Hindlimb muscle (tissue), 1 donor: ENCODE measurements at places on chromosomes 11 and 22. TPM values are rescaled to one million over a fixed set of nuclear protein-coding genes. Genes with fewer than 3 reads are reported as not detected.
A peak's percentile ranks its signal among the peaks of the same experiment; 100 is the strongest.

GRCh38 chr11:78080818-78081495 lies 1.3 kb upstream of the NDUFC2 start:
- DNase-seq = no peak

TREH gene
- polyA plus RNA-seq = 0.25 TPM

DNA sequence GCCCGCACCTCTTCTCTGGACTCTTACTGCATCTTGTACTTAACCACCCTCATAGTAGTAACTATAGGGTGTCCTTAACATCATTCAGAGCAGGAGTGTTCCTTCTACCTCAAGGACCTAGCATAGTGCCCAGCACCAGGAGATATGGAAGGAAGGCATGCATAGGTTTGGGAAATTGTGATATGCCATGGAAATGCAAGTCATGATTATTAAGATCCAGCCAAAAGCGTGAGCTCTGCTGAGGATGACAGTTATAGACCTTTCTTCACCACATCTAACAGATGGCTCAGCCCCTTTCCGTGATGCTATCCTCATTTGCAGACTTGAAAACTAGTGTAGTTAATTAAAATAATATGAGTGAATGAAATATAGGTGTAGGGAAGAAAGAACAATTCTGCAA lies 746.1 kb downstream of the NTM start:
- no peak for DNase-seq

OR2AG2 gene
- not detected for polyA plus RNA-seq

DNA sequence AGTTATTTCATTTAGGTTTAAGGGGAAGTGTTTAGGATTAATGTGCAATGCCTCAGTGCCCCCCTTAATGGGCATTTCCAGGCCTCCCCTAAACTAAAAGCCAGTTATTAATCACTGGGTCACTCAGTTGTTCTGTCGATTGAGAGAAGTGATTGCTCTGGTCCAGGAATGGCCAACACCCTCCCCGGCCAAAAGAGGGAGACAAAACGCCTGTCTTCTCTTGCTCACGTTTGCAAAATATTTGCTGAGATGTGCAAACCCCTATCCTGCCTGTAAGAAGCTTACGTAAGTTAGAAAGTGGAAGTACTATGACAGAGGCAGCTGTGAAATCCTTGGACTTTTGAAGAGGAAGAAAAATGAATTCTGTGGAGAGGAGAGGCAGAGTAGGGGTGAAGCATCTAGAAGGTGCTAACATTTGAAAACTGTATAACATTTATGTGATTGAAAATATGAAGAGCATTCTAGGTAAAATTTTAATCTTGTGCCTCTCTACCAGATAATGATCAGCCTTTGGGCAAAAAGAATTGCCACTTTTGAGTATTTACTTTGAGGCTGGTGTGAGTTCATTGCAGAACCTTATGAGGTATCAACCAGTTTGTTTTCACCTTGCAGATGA lies 37.7 kb downstream of the NTM start:
- DNase-seq = no peak

GRCh38 chr11:2140411-2141400 lies 1.5 kb upstream of the IGF2 start:
- no peak for DNase-seq

RAC2 gene
- polyA plus RNA-seq = 5.6 TPM

DNA sequence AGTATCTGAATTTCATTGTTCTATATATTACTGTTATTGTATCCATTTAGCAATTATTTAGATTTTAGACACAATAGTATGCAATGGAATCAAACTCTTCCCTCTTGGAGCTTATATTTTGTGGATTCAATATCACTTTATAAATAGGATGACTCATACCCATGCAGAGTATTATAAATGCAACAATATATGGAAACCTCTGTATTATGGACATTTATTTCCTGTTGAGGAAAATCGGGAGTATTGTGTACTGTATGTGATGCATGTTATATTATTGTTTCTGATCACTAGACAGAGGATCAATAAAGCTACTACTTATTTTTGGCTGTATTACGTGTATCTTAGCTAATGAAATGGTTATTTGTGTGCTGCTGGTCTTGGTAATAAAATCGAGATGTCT lies 770 bp downstream of the METTL15 start:
- DNase-seq = no peak

MAP6 gene
- 15.6 TPM for polyA plus RNA-seq

OR6A2 gene
- polyA plus RNA-seq = not detected

PGA5 gene
- polyA plus RNA-seq = 1.1 TPM

- no peak for DNase-seq
These were observed 31.8 kb upstream of the PDGFB start for GRCh38 chr22:39276440-39277141.

DNA sequence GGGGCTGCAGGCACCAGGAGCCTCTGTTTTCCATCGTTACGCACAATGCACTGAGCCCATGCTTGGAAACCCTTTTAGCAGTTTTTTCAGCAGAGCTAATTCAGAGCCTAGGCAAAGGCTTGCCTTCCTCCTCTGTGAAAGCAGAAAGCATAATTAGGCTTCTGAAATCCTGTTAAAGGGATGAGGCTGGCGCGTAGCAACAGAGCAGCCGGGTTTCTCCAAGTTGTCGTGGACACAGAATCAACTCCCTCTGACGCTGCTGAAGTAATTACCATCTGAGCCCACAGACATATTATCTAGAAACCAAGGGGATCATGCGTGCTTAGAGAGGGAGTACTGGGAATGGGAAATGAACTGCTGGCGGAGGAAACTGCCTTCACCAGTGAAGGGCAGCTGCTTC lies 85.4 kb downstream of the MYO18B start:
- no peak for DNase-seq

DNA sequence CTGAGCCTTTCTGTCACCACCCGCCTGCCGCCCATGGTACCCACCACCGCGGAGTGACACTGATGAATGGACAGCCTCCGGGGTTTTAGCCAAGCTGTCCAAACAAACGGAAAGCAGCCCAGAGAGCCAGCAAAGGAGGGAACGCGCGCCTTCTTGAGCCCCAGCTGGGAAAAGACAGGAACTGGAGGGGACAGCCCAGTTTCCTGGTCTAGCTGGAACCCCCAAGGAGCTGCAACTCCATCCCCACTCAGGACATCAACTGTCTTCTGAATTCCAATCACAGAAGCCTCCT lies 33.7 kb downstream of the SHISAL1 start:
- DNase-seq = no peak

- DNase-seq = no peak
These were observed 58.9 kb upstream of the PAX6 start for GRCh38 chr11:31869986-31870385.

PKDREJ gene
- 0.58 TPM for polyA plus RNA-seq

FXYD2 gene
- polyA plus RNA-seq = 2.2 TPM

DNA sequence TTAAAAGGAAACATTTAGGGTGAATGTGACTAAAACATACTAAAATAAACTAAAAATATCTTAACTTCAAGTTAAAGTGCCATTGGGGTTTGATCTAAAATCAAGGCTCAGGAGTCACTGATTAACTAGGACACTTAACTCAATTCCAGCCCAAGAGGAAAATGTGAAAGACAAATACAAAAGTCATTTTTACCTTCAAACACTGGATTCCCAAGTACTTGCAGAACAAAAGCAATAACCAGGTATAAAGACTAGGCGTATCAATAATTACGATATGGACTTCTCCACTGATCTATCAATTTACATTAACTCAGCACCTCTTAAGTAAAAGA lies 15.6 kb downstream of the ALKBH8 start:
- no peak for DNase-seq

ARHGAP32 gene
- polyA plus RNA-seq = 18.4 TPM

DNA sequence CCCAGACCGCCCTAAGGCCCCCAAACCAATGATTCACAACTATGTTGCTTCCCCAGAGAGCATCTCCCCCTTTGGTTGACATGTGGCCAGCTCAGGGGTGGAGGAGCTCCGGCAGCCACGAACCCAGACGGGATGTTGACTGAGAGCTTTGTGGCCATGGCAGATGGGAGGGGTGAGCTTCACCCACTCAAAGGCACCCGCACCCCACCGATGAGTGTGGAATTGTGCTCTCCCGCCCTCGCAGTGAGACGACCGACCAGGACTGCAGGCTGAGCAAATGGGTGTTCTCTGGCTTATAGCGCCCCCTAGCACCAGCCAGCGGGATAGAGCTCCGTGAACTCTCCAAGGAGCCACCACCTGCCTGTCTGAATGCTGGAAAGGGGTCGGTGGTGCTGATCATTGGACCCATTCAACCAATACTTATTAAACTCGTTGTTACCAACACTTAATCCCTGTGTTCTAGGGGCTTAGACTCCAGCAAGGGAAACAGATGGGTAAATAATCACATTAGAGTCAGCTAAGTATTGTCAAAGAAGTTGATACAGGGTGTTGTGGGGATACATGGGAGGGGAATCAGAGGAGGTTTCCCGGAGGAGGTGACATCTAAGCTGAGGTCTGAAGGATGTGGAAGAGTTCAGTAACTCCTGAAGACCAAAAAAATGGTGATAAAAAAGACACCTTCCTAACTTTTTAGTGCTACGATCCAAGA lies 4.5 kb upstream of the TIMP3 start:
- DNase-seq = peak; percentile 79

DNA sequence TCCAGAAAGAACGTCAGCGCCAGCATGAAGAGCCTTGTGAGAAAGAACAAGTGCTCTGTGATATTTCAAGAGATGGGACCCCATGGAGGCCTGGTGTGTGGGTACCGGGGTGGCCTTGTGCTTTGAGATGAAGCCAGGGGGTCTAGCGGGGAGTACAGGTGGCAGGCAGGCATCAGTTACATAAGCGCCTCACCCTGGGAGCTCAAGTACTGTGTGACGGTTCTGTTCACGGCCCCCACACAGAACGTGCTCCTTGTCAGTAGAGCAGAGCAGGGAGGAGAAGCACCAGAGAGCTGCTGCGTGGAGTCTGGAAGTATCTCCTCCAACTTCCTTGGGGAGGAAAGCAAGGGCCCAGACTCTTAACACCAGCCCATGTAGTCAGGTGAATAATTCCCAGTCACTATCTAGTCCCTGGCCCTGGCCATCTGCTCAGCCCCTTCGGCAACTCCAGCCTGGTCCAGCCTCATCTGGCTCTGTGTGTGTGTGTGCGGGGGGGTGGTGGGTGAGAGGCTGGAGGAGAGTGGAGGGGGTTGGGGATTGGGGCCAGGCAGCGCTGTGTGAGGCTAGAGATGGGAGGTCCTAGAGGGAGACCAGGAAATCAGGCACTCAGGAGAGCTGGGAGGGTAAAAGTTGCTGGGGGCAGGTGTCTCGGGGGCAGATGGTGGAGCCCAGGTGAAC lies 32.4 kb downstream of the MCM5 start:
- DNase-seq = no peak
